ENCODE measurements at places on chromosomes 11 and 22. TPM values are rescaled to one million over a fixed set of nuclear protein-coding genes. Genes with fewer than 3 reads are reported as not detected.
A peak's percentile ranks its signal among the peaks of the same experiment; 100 is the strongest.

DNA sequence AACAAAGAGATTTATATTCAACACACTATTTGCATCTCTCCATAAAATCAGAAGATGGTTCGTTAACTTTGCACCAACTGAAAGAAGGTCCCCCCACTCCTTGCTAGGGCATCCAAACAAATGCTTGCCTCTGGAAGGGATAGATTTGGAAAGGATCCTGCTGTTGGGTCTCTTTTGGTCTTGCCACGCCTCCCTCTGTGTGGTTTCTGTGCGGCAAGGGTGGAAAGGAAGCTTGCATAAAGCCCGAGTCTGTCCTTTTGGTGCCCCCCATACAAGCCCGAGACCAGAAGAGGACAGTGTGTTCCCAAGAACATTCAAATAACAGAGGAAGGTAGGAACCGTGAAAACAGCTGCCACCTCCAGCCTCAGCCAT lies 15.1 kb downstream of the SCGB1A1 start:
- peak overlapping the region; percentile 42 for H3K27ac ChIP-seq
- peak overlapping the region; percentile 31 for H3K4me3 ChIP-seq
- DNase-seq = no peak

DNA sequence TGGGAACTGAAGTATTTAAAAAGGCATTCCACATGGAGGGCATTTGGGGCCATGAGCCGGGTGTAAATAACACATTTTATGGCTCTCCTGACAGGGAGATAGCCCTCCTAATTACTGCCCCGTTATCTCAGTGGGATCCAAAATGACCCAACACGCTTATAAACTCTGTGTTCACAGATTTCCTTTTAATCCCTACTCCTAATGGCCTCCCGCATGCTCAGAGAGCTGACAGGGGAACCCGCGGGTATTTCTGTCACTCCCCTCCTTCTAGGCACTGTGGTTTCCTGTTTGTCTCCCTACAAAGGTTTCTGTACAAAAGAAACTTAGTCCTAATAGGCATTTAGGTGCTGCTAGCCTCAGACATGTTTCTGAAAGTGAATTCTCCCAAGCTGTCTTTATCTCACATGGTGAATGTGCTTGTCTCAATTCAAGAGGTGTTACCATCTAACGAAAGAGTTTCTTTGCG lies 202.8 kb upstream of the SEZ6L start:
- no peak for DNase-seq
- peaks cover 8% of the 10 kb centered on the region for H3K27me3 ChIP-seq
- no peak overlapping the region for H3K4me3 ChIP-seq
- no peaks in the 10 kb centered on the region for H3K36me3 ChIP-seq

GRCh38 chr11:64609436-64610047 lies 18.5 kb downstream of the SLC22A12 start:
- H3K36me3 ChIP-seq = no peaks in the 10 kb centered on the region
- peaks cover 14% of the 10 kb centered on the region for H3K4me1 ChIP-seq
- H3K27me3 ChIP-seq = no peaks in the 10 kb centered on the region

Gene CCDC89
- not detected for polyA plus RNA-seq

Gene NTM
- polyA plus RNA-seq = not detected

Data from CD14-positive monocyte (primary cell).